ENCODE measurements at places on chromosomes 5 and 9.

GRCh38 chr9:130920762-130921299, 18.2 kb downstream of the FIBCD1 start:
- no peak for DNase-seq

GRCh38 chr5:157088342-157088990, 20.4 kb downstream of the HAVCR2 start:
- DNase-seq = no peak

GRCh38 chr9:132990781-132991180, 12.3 kb downstream of the GFI1B start:
- DNase-seq = no peak

DNA sequence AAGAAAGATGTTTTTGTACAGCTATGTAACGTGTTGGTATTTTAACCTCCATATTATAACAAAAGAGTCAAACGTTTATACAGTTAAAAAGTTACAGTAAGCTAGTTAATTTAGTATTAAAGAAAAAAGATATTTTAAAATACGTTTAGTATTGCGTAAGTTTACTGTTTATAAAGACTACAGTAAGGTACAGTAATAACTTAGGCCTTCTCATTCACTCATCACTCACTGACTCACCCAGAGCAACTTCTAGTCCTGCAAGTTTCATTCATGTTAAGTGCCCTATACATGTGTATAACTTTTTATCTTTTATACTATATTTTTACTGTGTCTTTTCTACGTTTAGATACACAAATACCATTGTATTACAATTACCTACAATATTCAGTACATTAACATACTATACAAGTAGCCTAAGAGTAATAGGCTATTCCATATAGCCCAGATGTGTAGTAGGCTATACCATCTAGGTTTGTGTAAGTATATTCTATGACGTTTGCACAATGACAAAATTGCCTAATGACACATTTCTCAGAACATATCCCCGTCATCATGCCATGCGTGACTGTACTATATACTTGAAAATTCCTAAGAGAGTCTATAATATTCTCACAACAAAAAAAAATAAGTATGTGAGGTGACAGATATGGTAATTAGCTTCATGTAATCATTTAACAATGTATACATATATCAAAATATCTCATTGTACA, 33.8 kb downstream of the ERP44 start:
- no peak for DNase-seq

GRCh38 chr5:168177831-168178450, 113.5 kb upstream of the WWC1 start:
- DNase-seq = no peak

DNA sequence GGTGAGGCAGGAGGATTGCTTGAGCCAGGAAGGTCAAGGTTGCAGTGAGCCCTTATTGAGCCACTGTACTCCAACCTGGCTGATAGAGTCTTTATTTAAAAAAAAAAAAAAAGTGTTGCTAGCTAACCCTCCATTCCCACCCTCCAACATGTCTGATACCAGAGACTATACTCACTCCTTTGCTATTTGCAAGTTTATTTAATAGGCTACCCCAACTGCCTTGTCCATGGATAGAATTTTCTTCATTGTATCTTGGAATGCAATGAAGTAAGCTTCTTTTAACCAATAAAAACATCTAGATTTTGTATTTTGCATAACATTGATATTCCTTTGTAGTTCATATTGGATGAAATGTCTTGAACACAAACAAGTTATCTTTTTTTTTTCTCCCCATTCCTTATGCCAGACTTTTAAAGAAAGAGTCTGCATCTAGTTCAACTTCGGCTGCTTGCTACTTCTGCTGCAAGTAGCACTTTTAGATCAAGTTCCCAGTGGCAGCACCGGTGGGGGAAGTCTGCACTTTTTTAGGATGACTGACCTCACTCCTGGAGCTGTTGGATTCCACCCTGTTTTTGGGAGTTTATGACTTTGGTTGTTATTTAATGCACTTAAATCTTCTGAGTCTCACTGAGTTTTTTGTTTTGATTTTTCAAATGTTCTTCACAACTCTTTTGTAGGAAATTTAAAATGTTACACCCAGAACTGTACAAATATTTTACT, 112.5 kb downstream of the UHRF2 start:
- no peak for DNase-seq

DNA sequence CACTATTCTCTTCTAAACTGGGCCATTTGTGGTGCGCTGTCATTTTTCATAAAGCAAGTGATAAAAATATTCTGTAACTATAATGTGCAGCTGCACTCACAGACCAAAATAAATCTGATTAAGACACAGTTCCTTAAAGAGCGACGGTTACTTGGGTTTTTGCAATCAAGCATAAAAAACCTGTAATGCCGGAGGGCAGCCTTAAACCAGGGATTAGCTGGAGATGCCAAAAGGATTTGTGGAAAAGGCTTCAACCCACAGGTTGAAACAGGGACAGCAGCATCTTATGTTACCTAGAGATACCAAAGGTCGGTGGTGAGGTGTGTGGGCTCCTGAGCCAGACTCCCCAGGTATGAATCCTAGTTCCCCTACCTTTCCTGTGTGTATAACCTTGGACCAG, 49.3 kb downstream of the CTNND2 start:
- DNase-seq = no peak

DNA sequence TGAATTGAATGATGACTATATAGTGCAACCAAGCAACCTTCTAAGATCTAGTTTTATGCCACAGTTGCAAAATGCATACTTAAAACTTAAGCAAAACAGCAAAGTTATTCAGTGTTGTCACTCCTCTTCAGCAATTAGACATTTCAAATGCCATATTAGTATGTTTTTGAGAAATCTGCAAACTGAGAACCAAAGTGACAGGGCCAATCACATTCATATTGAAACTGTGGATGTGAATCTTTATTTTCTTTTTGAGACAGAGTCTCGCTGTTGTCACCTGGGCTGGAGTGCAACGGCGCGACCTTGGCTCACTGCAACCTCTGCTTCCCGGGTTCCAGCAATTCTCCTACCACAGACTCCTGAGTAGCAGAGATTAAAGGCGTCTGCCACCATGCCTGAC, 249.2 kb upstream of the EFNA5 start:
- DNase-seq = peak; percentile 61

GRCh38 chr5:180494510-180495181, 467 bp downstream of the CNOT6 start:
- DNase-seq = peak; percentile 70

DNA sequence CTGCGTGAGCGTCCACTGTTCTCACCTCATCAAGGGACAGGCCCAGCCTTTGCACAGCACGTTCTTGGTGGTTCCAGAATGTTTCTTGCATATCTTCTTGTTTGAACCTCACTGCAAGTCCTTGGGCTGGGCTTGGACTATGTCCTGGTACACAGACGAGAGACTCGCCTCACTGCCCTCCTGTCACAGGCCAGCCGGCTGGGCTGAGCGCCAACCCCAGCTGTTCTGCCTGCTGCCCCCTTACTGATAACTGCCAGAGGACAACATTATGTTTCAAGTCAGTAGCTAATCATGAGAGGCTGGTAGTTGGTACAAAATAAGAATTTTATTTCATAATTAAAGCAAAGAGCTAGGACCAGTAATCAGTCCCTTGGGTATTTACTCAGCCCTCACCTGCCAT, 52.8 kb upstream of the LRRTM2 start:
- no peak for DNase-seq

DNA sequence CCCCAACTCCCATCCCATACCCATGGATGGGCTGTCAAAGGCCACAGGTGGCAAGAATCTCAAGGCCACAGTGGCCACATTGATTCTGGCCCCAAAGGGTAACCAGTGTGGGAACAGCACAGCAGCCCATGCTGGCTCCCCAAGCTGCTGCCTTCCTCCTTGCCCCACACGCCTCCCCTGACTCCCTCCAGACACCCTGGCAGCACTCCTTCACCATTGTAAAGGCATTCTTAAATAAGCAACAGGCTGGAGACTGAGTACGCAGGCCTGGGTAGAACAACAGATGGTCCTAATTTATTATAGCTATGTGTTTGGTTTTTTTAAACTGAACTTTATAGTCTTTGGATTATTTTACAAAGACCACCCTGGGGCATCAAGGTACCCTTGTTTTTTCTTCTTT, 158.8 kb downstream of the TSSK1B start:
- no peak for DNase-seq

DNA sequence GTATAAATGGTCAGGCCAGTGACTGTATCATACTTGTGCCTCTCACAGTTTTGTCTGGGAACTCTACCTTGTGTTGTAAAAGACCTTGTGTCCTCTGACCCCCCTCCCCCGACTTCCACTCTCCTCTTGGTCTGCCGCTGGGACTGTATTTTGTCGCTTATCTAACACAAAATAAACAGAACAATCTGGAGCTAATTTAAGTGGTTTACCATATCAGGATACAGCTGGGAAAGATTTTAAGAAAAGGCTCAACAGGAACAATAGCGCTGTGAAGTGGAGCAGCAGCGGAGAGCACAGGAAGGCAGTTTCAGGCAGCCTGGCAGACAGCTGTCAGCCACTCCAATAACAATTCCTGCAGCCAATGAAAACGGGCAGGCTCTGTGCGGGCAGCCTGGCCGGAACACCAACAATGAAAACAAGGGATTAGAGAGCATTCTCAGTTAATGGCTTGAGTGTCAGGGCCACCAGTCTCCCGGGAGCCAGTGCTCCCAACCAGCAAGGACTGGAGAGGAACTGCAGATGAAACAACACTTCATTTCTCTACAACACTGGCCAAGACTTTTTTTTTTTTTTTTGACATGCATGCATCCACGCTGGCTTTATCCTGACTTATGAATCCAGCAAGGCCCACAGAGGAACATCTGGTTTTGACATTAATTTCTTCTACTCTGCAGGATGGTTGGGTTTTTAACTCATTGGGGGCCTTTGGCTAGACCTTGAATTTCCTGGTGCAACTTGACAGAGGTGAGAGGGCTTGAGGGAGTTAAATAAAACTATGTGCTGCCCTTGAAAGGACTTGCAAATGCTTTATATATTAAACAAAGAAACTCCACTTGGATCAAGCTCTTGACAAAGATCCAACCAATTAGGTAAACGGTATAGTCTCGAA, 76.7 kb downstream of the ARSB start:
- no peak for DNase-seq
